ENCODE measurements at places on chromosomes 5 and 9.
A peak's percentile ranks its signal among the peaks of the same experiment; 100 is the strongest.

DNA sequence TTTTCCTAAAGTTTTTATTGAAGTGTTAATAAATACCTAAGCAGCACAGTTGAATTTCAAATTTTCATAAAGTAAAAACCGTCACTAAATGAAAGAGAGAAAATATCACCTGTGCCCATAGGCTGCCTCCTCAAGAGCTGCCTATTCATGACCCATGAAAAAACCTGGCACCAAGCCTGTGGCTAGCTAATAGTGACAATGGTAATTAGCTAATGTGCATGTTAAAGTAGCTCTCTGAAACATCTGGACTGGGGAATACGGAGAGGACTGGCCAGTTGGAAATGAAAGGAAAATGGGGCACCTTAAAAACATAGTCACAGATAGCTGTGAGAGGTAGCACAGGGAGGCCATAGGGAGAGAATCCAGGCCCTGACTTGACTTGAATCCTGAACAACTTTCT, 5.4 kb upstream of the GNE start:
- DNase-seq: peak; percentile 81

- no peak for DNase-seq
Observed at GRCh38 chr5:83831834-83832233, 111.2 kb upstream of the HAPLN1 start.

DNA sequence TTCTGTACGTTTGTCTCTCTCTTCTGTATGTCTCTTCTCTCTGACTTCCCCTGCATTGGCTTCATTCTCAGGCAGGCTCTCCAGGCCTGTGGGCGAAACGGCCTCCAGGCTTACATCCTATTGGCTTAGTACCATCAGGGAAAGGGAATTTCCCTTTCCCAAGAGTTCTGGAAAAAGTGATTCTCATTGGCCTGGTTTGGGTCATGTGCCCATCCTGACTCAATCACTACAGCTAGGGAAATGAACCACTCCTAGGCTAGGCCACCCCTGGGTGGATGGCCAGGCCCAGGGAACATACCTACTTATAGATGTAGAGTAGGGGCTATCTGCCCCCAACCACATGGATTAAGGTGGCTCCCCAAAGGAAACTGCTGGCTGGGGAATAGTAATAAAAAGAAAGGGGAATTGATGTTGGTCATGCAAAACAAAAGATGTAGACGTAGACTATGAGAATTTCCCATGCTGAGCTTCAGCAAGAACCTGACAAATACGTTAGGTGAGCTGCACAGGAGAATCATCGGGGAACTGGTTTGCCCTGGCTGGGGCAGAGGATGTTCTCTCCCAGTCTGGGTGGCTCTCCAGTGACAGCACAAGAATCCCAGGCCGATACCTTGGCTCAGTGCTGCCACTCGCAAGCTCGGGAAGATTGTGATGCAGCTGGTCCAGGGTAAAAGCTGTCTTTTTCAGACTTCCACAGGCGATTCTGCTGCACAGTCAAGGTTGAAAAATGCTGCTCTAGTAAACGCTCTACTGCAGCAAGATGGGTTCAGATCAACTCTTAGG, 3.7 kb upstream of the EGR1 start:
- DNase-seq: no peak

DNA sequence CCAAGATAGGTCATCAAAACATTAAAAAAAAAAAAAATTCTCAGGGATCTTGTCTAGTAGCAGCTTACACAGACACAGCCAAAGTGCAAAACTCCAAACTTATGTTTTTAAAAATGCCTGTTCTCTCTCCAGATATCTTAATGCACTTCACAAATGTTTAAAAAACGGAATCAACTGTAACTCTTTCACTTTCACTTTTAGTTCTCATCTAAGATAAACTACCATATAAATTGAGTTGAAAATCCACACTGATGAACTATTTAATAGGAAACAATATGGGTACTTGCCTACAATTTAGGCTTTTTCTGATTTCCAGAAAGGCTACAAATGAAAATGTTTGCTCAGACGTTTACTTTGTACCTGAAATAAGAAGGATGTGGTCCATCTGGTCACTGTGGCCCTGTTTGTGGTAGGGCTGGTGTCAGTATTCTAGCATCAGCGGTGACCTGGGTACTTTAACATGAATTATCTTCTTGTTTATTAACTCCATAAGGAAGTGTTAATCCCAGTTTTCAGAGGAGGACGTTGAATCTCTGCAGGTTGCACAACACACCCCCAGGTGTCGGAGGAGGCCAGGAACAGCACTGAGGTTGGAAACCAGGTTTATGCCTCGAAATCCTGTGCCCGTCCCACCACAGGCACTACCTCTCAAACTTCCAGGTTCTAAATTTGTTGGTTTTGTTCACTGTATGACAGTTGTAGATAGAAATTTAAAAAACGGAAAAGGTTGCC, 13.3 kb upstream of the LPCAT1 start:
- peak; percentile 39 for DNase-seq

DNA sequence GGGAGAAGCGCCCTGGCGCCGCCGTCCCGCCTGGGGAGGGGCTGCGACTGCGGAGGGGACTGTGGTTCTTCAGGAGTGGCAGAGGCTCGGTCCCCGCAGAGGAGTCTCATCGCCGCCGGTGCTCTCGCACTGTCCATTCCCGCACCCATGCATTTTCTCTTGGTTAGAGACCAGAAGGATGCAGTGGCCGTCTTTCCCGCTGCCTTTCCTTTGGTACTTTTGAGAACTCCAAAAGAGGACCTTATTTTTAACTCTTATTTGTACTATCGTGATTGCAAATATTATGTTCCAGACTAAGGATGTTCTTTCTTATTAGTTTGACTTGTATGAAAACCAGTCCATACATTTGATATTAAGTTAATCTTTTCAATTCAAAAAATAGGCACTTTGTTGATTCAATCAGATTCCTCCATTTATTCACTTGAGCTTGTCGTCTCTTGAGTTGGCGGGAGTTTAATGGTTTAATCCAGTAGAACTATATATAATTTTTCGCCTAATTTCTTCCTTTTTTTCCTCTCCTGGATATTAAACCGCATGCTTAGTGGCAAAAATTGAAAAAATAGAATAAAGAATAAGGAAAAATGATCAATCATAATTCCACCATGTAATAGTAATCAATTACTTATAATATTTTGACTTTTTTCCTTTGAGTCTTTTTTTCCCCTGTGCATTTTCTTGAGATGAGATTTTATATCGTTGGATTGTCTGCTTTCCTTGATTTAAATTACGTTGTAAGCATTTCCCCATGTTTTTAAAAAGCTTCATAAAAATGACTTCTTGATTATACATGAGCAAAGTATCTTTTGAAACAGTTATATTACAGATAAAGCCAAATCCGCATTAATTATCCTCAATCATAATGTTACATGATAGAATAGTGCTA, 861 bp downstream of the ZFYVE16 start:
- peak; percentile 48 for DNase-seq

- DNase-seq: no peak
Observed at GRCh38 chr9:14511452-14511851, 181.8 kb downstream of the ZDHHC21 start.

- DNase-seq: no peak
Observed at GRCh38 chr5:132677682-132678400, 4.1 kb downstream of the IL4 start.

- DNase-seq: no peak
Observed at GRCh38 chr5:56328753-56329560, 95.8 kb upstream of the ANKRD55 start.

- DNase-seq: no peak
Observed at GRCh38 chr5:128035689-128036088, 47.9 kb upstream of the SLC12A2 start.

DNA sequence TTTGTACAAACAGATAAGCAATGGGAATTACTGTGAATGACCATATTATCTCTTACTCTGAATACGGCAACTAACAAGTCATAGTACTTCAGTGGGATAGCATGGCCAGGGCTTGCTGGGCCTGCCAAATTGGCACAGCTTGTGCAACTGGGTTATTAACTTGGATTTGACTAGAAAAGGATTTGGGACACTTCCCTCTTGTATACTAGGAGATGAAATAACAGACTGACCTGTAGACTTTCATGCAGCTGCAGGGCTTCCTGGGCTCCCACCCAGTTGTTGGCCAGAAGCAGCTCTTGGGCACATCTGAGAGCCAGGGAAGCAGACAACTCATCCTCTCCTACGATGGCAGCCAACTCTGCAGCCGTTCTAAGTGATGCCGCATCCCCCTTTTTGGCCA, 39.8 kb downstream of the CNOT8 start:
- DNase-seq: no peak

GRCh38 chr9:91837981-91838731, 111.9 kb downstream of the ROR2 start:
- peak; percentile 65 for DNase-seq

DNA sequence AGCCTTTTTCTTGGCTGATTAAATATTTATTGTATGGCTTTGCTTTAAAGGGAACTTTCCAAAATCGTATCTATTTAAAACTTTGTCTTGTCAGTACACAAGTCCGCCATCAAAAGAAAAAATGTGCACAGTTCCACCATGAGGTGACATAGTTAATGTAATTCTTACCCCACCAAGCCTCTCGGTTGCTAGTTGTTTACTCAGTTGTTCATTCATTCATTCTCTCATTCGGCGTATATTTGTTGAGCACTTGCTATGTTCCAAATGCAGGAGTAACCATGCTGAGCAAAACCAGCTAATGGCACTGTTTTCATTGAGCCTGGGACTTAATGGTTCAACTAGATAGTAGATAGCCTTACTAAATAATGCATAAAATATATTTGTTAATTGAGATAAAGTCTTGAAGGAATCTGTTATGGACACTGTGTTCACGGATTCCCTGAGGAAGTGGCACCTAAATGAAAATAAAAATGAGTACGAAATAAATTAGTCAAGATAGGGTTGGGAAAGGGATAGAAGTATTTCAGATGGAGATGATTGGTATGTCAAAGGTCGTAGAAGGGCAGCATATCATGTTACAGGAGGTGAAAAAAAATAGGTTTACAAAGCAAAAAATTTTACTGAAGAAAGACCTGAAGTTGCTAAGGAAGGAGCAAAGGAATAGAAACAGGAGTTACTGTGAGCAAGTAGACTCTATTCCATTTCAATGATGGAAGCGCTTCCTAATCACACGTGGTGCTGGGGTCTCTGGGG, 1.5 kb downstream of the DCAF10 start:
- DNase-seq: no peak

GRCh38 chr9:125066839-125067619, 76.3 kb downstream of the SCAI start:
- DNase-seq: peak; percentile 13

DNA sequence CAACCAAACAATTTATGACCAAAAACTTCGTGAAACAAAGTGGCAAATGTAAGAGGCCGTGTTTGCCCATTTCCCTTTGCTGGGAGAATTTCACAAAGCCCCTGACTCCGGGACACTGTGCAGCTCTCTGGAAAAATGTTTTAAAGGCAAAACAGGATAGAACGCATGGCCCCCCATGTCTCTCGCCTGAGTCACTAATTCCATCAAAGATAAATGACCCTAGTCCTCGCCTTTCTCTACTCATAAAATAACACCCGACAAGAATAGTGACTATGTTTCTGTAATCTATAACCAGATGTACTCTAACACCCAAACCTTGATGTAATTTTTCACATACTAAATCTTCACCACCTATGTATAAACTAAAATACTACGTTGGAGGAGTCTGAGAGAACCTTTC, 55.7 kb upstream of the SAP30L start:
- DNase-seq: no peak

GRCh38 chr9:31078175-31078574, 1306.3 kb upstream of the ACO1 start:
- no peak for DNase-seq

- DNase-seq: no peak
Observed at GRCh38 chr5:136311999-136312398, 53.3 kb downstream of the TRPC7 start.

DNA sequence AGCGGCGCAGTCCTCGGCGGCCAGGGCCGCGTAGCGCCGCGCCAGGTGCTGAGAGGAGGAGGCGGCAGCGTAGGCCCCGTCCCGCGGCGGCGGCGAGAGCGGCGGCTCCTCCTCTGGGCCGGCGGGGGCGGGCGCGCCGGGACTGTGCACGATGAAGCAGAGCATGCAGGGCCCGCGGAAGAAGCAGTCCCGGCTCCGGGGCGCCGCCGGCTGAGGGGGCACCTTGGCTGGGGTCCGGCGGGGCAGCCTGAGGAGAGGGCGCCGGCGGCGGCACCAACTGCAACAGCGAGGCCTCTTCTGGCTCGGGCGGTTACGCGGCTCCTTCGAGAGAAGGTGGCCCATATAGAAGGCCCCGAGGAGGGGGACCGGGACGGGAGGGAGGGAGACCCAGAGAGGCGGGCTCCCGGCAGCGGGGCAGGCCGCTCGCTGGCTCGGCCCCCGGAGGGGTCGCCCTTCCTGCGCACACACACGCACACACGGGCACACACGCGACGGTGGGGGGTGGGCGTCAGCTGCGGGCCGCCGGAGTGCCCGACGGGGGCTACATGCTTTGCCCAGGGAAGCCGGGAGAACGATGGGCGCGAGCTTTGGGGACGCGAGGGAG, 446 bp downstream of the FBXL17 start:
- peak; percentile 35 for DNase-seq

DNA sequence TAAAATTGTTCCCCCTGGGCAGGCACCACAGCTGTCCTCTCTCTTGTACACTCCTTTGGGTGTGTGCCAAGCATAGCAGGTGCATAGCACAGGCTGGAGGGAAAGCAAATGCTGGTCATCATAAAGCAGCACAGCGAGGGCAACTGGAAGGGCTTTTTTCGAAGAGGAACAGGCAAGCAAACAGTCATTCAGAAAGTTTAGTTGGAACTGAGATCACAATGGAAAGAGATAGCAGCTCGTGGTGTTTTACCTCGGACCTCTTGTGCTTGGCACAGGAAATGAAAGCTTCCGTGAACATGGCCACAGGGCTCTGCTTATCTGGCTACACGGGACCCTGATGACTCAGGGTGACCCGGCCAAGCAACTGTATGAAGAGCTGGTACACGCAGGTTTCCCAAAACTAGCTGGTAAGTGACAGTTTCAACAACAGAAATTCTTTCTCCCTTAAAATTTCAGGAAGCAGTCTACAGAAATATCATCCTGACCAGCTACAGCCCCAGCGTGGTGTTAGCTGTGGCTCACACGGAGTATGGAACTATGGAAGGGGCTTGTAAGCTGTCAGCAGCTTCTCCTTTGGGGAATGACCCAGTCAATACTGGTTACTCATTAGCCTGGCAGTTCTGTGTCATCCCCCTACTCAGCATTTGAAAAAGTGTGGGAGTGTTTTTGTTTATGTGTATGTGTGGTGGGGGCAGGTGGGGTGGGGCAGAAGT, 48.1 kb downstream of the POC5 start:
- peak; percentile 76 for DNase-seq

DNA sequence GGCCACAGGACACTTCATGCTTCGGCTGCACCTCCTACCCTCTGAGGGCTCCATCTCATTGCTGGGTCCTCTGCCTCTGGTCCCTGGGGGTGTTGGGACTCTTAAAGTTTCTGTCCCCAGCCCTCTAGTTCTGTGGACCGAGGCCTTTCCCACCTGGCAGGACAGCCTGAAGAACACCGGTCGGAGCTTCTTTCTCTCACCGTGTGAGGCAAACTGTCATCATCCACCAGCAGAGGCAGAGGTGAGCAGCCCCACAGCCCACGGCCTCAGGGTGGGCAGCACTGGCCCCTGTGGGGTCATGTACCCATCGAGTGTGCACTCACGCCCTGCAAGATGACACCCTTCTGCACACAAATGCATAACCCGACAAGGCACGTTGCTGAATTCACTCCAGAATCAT, 49.9 kb downstream of the IRX2 start:
- DNase-seq: no peak

- DNase-seq: no peak
Observed at GRCh38 chr9:34948451-34948850, 9.6 kb upstream of the PHF24 start.

GRCh38 chr9:34689512-34689911, 1.6 kb downstream of the CCL19 start:
- DNase-seq: no peak
